Stomach (tissue), 19 donors: ENCODE measurements at places on chromosomes 5 and 9. TPM values are rescaled to one million over a fixed set of nuclear protein-coding genes. Genes with fewer than 3 reads are reported as not detected.

- peak; percentile 41 for DNase-seq
These were observed 76.6 kb upstream of the XPA start for GRCh38 chr9:97773723-97774122.

DNA sequence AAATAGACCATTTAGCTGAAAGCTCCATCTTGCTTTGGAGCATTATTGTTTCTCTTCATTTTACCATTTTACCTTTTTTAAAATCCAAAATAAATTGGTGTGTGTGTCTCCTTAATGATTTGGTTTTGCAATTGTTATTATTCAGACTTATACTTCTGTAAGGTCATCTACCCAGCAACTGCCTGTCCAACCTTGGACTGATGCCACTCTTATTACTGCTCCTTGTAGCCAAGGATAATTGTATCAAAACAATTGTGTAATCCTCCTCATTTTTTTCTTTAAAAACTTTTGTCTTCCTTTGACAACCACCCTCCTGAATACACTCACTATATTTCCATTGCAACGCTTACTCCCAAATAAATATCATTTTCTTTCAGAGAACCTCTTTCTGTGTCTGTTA, 30.3 kb upstream of the HMGCR start:
- DNase-seq: no peak

TMEM215 gene
- total RNA-seq: not detected

DNA sequence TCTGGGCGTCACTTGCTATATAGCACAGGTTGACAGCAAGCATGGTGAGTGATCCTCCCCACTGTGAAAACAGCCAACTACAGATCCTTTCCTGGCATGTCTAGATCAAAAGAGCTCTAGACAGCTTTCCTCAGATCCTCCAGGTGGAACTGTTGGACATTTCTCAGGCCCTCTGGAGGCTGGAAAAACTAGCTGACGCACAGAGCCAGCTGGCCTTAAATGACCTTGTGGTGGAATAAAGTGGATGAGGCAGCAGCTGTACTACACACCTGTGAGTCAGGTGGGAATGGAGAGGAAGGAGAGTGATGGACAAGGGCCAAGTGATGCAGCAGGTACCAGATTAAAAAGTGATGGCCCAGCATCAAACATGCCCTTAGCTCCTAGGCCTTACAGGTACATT, 172.7 kb downstream of the TRIM32 start:
- peak; percentile 17 for DNase-seq

PCDHGB3 gene
- total RNA-seq: 3.8 TPM

TAS2R1 gene
- total RNA-seq: not detected

GRCh38 chr5:176541338-176542134, 4.3 kb upstream of the RNF44 start:
- peak; percentile 90 for DNase-seq

TPPP gene
- 2.9 TPM for total RNA-seq

CTXN3 gene
- not detected for total RNA-seq

DNA sequence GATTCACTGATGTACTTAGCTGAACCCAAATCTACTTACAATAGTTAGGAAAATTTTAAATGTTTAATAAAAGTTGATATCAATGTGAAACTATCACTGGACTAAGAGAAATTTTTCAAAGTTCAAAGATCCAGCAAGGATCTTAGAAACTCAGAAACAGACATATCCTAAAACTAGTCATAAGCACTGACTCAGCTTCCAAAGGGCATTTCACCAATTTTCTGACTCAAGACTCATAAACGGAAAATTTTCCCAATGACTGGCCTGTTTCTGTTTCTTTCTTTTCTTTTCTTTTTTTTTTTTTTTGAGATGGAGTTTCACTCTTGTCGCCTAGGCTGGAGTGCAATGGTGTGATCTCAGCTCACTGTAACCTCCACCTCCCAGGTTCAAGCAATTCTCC, 66.6 kb downstream of the CDC14B start:
- DNase-seq: no peak

IFNA2 gene
- not detected for total RNA-seq

- DNase-seq: peak; percentile 63
These were observed 1.2 kb upstream of the PCSK1 start for GRCh38 chr5:96434201-96434645.

- DNase-seq: no peak
These were observed 19.7 kb upstream of the PCDHAC2 start for GRCh38 chr5:140946578-140946977.

DNA sequence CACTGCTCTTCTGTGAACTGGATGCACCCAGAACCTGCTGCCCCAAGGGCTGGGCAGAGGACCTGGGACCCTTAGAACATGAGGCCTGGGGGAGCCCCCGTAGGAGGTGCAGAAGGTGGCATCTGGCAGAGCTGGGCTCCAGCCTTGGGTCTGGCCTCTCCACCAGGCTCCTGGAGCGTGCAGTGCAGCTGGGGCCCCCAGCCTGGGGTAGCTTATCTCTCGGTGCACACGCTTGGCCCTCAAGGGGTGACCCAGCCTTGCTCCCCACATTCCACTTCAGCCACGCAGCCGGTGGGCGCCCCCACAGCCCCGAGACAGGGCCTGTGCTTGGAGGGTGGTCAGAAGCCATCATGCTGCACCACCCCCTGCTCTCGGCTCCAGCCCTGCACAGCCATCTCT, 5.6 kb upstream of the NR5A1 start:
- no peak for DNase-seq

HTR1A gene
- not detected for total RNA-seq

C9 gene
- not detected for total RNA-seq

DNA sequence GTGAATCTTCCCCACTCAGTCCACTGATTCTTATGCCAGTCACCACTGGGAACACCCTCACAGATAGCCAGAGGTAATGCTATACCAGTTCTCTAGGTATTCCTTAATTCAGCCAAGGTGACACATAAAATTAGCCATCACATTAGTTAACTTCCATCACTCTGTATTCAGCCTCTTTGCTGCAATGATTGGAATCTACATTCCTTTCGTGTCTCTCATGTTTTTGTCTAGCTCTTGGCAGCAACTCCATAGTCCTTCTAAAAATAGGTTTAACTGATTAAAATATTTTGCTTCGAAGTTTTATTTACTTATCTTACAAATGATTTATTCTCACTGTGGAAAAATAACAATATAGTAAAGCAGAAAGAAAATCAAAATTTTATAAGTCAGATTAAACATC, 19.6 kb upstream of the RNF20 start:
- DNase-seq: no peak

C9orf78 gene
- total RNA-seq: 18.7 TPM

PCDHA4 gene
- not detected for total RNA-seq

DNA sequence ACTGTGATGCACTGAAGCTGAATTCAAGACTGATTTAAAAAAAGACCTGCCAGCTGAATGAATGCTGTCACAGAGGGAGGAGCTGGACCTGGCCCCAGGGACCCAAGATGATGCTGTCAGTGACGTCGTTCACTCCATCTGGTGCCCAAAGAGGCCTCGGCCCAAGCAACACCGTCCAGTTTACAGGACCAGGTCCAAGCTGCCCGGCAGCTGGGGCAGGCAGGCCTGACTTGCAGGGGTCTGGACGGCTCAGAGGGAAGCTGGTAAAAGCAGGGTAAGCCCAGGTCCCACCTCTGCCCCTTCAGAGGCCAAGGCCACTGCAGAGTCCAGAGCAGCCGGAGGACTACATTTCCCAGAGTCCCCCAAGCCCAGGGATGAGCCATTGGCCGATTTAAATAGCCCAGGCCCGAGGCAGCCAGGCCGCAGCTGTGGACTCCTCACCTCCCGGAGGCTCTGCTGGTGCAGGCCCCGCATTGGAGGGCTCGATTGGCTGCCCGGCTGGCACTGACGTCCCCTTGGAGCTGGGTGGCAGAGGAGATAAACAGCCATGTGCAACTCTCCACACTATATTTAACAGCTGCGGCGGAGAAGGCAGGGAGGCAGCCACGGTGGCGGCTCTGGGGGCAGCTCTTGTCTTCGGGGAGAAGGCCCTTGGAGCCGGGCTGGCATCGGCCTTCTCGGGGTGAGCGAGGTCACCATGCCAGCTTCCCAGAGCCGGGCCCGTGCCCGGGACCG, at the start of gene PLPP7:
Gene PLPP7, plus strand, starts transcription at position 423 of the 735 bp plus-strand sequence. Its CDS starts 275 bp downstream, at position 698.
- peak; percentile 76 for DNase-seq

DNA sequence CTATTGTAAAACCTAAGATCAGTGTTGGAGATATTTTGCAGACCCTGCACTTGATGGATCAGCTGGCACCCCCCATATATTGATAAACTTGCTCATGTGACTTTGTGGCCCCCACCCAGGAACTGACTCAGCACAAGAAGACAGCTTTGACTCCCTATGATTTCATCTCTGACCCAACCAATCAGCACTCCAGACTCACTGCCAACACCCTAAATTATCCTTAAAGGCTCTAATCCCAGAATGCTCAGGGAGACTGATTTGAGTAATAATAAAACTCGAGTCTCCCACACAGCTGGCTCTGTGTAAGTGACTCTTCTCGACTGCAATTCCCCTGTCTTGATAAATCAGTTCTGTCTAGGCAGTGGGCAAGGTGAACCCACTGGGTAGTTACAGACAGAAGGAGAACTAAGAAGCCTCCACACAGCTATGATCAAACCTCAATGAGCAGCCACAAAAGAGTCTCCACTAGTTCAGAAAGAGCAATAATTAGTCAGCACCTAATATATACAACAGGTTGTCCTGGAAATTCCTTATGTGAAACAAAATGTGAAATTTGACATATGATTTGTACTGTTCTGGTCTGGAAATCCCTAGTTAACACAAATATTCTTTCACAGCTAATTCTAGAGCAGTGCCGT, 52.2 kb downstream of the ACTL7B start:
- DNase-seq: peak; percentile 55

DNA sequence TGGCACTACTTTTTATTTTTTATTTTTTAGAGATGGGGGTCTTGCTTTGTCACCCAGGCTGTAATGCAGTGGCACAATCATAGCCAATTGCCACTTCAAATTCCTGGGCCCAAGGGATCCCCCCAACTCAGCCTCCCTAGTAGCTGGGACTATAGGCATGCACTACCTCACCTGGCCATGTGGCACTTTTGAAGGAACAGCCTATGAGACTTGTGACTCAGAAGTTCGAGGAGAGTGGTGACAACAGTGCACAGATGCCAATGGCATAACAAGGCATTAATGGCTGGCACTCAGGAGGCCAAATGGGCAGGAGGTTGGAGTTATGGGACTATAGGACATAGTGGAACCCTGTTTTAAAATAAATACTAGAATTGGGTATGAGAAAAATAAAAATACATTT, 33.7 kb downstream of the ANKRD31 start:
- DNase-seq: no peak

NMUR2 gene
- total RNA-seq: not detected

DNA sequence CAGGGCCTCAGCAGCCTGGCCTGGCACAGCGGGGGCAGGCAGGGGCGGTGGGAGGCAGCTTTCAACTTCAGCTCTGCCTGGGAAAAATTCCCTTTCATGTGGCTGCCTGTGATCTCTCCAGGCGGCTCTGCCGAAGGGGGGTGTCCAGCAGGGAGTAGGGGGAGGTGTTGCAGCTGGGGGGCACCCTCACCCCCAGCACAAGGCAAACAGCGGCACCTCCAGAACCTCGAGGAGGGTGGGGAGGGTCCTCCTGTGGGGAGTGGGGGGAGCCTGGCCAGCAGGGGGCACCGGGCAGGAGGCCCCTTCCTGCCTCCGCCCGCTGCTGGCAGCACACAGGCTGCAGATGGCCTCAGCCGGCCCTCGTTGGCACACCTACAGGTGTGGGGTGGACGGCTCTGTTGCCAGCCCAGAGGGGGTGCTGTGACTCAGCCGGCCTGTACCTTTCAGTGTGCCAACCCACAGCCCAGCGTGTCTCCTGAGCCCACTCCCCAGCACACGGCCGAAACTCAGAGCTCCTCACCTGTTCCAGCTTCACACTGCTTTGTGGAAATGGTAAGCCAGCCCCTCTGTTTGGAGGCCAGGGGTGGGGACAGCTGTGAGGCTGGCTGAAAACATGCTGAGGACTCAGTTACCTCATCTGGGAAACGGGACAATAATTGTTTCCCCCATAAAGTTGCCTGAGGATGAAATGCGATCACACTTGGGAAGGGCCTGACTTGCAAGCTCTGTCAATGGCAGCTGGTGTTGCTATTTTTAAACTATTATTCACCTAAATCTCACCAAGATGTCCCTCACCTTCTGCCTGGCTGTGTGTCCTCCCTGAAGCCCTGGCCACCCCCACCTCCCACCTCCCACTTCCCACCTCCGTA, 37.0 kb downstream of the CXXC5 start:
- DNase-seq: peak; percentile 75

GRCh38 chr5:91591076-91591475, 208.0 kb upstream of the ARRDC3 start:
- DNase-seq: no peak

- DNase-seq: peak; percentile 1
These were observed 929.5 kb upstream of the C9orf72 start for GRCh38 chr9:28502741-28503140.

DNA sequence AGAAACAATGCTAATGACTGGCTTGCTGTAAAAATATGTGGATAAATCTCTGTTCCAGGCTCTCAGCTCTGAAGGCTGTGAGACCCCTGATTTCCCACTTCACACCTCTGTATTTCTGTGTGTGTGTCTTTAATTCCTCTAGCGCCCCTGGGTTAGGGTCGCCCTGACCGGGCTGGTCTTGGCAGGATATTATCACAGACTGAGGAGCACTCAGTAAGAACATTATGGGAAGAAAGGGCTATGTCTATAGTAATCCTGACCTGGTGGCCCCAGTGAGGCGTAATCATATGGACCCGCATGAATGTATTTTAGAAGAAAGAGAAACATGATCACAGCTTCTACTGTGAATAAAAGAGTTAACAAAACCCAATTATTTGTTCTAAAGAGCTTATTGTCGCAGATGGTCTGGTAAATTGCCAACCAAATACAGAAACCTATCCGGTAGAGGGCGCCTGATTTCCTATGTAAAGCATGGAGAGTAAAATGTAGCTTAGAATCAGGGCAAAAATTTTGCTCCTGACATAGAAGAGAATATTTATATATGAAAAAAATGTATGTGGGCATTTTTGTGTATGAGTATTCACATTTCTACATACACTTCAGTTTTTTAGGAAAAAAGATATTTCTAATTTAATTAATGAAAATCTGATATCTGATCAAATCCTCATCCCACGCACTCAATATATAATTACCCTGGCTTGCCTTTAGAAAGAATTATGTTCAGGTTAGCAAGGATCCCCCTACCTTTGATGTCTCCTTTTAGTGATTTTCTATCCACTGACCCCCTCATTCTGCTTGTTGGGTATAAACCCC, 5.8 kb upstream of the IFNA1 start:
- peak; percentile 75 for DNase-seq

LIX1 gene
- 1.8 TPM for total RNA-seq

DNA sequence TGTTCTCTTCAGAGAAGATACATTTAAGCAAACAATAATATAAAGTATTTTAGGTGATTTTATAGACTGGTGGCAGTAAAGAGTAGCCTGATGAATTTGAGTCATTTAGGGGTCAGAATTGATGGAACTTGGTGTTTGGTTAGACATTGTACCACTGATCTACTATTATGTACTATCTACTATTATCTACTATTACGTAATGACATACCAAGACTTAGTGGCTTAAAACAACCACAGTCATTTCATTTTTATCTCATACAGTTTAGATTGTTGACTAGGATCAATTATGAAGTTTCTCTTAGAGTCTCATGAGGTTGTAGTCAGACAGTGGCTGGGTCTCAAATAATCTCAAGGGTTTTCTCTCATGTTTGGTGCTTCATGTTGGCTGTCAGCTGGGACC, 54.0 kb downstream of the PPIP5K2 start:
- no peak for DNase-seq

TMEM252 gene
- total RNA-seq: not detected

TMOD1 gene
- 4.6 TPM for total RNA-seq

GRCh38 chr9:35350212-35350611, 139.7 kb upstream of the RUSC2 start:
- no peak for DNase-seq
